ENCODE measurements at places on chromosomes 1 and 21.

DNA sequence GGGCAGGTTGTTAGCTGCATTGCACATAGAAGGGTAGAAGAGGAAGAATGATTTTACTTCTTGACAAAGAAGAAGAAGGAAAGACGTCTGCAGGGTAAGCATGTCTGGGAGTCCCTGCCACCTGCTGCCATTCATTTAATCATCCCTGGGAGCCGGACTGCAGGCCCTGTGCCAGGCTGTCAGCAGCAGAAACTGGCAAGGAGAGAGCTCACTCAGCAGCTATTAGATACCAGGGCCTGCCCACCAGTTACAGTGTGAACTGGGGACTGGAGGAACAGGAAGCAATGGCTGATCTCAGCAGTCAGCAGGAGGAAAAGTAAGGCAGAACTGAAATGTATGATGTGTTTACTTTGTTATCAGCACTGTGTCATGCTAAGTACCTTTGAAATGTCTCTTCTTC is 75.7 kb upstream of the C1orf87 start:
- no peak for DNase-seq

DNA sequence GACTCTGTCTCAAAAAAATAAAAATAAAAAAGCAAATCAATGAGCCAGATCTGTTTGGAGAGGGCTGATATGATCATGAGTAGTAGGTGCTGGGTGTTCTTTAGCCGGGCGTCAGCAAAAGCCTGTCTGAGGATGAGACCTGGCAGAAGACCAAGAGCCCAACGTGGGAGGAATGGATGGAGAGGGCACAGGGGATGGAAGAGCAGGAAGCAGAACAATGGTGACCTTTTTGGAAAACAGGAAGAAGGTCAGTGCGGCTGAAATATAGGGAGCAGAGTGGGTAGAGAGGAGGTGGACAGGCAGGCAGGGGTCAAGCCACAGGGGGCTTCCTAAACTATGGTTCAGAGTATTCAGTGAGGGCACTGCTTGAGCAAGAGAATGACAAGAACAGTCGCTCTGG is 30.9 kb downstream of the VWA5B1 start:
- no peak for DNase-seq

GRCh38 chr1:212218911-212219310 is 66.3 kb upstream of the PPP2R5A start:
- DNase-seq = no peak

- DNase-seq = no peak
Measured at GRCh38 chr1:68795956-68796355, 299.1 kb upstream of the DEPDC1 start.

DNA sequence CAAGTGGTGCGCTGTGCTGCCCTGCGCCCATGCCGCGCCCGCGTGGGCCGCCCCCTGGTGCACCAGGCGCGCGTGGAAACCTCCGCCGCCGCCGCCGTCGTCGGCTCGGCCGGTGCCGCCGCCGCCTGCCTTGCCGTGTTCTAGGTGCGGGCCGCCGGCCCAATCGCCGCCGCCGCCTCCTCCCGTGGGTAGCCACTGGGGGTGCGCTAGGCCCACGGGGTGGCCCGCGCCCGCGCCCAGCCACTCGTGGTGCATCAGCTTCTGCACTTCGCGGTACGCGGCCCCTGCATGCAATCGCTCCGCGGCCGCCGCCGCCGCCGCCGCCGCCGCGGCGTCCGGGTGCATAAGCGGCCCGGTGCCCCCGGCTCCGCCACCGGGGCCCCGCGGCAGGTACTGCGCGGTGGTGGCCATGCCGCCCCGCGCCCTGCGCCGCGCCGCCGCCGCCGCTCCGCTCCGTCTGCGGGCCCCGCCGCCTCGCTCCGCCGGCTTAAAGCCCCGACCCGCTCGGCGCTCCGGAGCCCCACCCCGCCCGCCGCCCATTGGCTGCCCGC is at the start of gene POU3F1:
Gene POU3F1 (minus strand): TSS at position 461 of the 551 bp plus-strand sequence. CDS start 50 bp downstream, at position 411.
- no peak for DNase-seq

- DNase-seq = no peak
Measured at GRCh38 chr1:170987424-170987823, 52.1 kb downstream of the MROH9 start.

- DNase-seq = no peak
Measured at GRCh38 chr1:25688390-25689119, 72.0 kb downstream of the MAN1C1 start.
